Activated T-helper 1 cell treated with anti-CD3 and anti-CD28 coated beads, Interleukin-2, amount 50 U/mL, for 16 hours (primary cell): ENCODE measurements at places on chromosomes 2 and 18.
A peak's percentile ranks its signal among the peaks of the same experiment; 100 is the strongest.

DNA sequence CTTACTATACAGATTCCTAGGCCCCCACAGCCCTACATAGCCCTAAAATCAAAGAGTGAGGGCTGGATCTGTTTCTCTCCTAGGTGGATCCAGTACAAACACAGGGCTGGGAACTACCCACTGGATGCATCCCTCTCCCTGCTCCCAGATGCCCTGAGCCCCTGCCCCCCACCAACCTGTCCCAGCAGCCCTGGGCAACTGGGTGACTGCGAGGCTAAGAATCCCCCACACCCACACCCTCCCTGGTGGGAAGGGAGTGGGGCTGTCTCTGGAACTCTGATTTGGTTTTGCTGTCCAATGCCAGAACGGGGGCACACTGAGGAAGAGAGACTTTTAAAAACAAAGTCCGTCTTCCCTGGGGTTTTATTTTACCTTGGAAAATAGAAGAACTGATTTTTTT is 113.1 kb downstream of the SMAD7 start:
- no peak for DNase-seq

DNA sequence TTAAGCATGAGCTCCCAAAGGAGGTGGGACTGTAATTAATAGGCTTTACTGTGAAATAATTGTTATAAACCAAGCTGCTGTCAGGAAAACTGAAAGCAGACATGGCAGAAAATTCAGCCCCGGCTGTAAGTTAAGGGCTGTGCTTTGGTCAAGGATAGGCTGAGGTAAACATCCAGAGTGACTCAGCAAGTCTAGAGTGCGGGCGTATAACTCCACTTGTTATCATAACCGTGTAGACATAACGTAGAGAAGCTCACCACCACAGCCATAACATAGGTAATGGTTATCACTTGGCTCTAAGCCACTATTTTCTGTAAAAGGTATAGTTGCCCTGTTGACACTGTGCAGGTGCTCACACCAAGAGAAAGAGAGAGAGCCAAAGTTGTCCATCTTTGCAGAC is 316.8 kb downstream of the DCDC2C start:
- DNase-seq: no peak

DNA sequence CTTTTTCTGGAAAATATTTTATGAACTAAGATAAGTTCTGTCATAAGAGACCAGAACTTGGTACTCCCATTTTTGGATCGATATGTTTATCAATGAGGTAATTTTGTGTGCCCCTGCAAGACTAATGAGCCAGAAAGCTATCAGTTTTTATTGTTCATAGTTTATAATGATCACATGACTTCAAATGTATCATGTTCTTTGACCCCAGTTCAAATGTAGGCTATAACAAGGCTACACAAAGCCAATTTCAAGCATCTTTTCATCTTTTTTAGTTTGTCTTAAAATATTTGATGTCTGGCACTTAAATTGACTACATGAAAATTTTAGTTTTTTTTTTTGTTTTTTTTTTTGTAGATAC is 35.3 kb downstream of the RALB start:
- DNase-seq: no peak

GRCh38 chr18:9475643-9476591 is 604 bp downstream of the RALBP1 start:
- peak; percentile 23 for DNase-seq

GRCh38 chr2:11790228-11790627 is 43.8 kb downstream of the LPIN1 start:
- no peak for DNase-seq

- DNase-seq: no peak
Measured at GRCh38 chr2:196989496-196989895, 63.0 kb upstream of the PGAP1 start.

- DNase-seq: no peak
Measured at GRCh38 chr2:190099890-190100697, 37.6 kb upstream of the MSTN start.

- no peak for DNase-seq
Measured at GRCh38 chr2:167988296-167988695, 259.1 kb downstream of the STK39 start.

DNA sequence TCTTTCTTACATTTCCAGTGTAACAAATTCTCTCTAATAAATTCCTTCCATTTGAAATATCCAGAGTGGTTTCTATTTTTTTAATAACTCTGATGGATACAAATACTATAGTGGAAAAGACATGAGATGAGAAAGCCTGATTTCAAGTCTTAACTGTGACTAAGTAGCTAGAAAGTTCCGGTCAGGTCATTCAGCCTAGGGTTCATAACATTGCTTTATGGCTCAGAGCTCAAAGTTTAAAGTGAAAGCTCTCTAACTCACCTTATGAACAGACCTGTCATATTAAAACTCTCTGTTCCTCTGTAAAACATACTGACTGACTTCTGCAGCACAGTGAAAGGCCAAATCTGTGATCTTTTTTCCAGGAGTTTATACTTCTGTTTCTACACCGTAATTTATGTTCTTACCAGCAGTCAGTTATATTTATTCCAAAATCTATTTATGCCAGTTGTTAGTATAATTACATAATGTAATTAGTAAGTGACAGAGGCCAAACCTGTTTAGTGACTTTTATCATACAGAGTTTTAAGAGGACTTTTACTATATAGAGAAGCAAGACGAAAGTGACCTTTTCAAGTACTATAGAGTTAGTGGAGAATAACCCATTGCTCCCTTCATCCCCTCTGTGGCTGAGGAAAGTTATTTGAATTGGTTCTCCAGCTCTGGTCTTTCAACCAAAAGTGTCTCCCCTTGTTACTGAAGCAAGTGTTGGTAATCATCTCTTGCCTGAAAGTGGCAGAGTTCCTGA is 118.8 kb upstream of the PDE1A start:
- DNase-seq: no peak

GRCh38 chr2:18262601-18263000 is 297.9 kb downstream of the RDH14 start:
- DNase-seq: no peak

DNA sequence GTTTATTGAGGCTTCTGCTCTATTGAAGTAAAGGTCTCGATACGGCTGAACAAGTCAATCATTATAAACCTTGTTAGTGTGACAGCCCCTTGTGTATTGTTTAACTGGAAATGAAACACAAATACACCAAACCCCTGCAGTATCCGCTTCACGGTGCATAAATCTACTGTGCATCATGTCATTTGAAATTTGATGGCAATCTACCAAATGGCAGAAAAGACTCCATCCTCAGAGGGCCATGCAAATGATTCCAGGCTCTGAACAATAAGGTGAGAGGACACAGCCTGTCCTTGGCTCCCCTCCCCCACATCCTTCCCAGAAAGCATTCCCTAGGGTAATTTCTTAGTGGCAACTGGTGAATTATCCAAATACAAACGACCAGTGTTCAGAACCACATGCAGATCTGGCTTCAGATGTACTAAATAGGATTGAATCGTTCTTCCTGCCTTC is 80.6 kb downstream of the ADCYAP1 start:
- DNase-seq: no peak

- DNase-seq: no peak
Measured at GRCh38 chr2:162524849-162525248, 180.9 kb downstream of the GCA start.

- DNase-seq: peak; percentile 21
Measured at GRCh38 chr2:54838585-54839035, 115.1 kb downstream of the EML6 start.

GRCh38 chr18:11339188-11339775 is 189.9 kb upstream of the PIEZO2 start:
- no peak for DNase-seq

DNA sequence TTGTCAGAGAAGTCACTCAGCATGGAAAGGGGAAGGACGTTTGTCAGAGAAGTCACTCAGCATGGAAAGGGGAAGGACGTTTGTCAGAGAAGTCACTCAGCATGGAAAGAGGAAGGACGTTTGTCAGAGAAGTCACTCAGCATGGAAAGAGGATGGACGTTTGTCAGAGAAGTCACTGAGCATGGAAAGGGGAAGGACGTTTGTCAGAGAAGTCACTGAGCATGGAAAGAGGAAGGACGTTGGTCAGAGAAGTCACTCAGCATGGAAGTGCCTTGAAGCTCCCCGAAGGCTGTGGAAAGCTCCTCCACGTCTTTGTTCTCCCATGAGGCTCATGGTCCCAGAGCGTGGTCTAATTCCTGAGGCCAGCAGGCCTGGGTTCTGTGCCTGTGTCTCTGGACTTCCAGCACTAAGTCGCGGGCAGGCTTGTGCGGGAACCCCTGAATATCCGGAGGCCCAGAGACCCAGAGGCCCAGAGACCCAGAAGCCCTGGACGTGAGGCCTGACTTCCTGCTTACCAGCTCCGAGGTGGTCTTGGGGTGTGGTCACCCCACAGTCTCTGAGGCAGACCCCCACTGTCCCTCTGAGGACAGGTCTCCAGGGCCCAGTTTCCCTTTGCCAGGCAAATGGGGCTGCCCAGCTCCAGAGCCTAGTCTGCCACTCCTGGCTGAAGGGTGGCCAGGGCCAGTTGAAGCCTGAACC is 70.4 kb upstream of the TWIST2 start:
- no peak for DNase-seq

DNA sequence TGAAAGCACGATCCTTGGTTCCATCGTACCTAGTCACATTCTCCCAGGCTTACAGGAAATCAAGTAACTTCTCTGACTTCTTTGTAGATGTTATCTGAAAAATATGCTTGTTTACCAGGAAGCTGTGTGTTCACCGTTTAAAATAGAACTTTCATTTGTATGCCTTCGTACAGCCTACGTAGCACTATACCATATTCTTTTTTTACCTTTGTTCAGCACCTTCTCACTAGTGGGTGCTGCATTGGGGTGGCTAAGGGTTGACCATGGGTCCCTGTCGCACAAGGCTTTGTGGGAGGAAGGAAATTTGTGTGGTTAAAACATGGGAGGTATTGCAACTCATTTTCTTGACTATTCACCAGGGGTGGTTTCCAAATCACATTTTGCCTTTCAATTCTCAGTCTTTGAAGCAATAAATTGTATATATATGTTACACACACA is 16.6 kb downstream of the MALT1 start:
- peak; percentile 23 for DNase-seq

DNA sequence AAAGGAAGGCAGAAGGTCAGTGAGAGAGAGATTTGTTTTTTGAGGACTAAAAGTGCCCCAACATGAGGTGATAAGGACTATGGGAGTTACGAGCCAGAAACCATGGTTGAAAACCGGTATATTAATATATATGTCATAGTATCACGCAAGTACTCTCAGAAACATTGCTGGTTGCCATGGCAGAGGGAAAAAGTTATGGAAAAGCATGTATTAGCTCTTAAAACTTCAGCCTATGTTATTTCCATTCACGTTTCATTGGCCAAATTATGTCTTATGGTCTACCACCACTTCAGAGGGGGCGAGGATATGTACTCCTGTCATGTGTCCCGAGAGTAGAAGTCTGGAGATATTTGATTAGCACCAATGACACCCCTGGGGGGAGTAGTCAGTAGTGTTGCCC is 125.9 kb downstream of the LTBP1 start:
- no peak for DNase-seq

- DNase-seq: no peak
Measured at GRCh38 chr2:43927442-43927841, 68.3 kb downstream of the LRPPRC start.

GRCh38 chr18:3246635-3247239 is 864 bp upstream of the MYL12A start:
- DNase-seq: no peak

GRCh38 chr2:120224735-120225548 is 1.7 kb upstream of the TMEM185B start:
- DNase-seq: no peak

- no peak for DNase-seq
Measured at GRCh38 chr2:43032213-43033015, 194.0 kb downstream of the ZFP36L2 start.

- DNase-seq: no peak
Measured at GRCh38 chr2:218290316-218291261, 1.7 kb downstream of the TMBIM1 start.

DNA sequence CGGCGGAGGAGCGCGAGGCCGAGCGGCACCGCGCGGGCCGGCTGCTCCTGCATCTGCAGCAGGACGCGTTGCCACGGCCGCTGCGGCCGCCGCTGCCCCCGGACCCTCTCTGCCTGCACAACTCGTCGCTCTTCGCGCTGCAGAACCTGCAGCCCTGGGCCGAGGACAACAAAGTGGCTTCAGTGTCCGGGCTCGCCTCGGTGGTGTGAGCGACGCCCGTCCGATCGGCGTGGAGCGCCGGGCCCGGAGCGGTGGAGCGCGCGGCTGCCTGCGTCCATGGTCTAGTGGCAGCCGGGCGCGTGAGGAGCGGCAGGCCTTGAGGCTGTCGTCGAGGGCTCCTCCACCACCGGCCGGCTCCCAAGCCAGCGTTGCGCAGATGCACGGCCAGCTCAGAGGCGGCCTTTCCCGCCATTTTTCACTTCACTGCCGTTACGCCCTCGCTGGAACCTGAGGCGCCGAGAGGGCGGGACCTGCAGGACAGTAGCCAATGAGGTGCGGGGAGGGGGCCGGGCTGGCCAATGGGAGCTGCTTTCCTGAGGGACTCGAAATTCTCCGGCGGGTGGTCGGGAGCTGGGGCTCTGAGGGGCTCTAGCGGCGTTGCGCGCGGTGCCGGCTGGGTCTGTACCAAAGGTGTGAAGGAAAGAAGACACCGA is 1.9 kb downstream of the TLX2 start:
- peak; percentile 61 for DNase-seq

- DNase-seq: no peak
Measured at GRCh38 chr2:45005261-45006002, 3.8 kb downstream of the SIX2 start.

DNA sequence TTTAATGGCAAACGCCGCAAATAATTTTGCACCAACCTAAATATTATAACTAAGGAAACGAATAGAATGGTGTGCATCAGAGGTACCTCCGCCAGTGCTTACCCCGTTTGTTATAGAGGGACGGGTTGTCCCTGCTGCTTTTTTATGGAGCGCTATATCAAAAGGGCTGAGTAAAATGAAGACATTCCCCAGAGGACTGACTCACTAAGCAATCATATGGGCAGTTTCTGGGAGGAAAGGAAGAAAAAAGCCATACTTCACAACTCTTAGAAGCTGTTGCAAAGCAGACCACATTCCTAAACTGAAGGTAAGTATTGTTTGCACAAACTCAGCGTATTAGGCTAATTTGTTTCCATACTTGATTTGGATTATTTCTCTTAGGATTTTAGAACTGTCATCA is 12.9 kb downstream of the ID2 start:
- DNase-seq: no peak

- no peak for DNase-seq
Measured at GRCh38 chr2:45303417-45304202, 294.4 kb upstream of the SIX2 start.

DNA sequence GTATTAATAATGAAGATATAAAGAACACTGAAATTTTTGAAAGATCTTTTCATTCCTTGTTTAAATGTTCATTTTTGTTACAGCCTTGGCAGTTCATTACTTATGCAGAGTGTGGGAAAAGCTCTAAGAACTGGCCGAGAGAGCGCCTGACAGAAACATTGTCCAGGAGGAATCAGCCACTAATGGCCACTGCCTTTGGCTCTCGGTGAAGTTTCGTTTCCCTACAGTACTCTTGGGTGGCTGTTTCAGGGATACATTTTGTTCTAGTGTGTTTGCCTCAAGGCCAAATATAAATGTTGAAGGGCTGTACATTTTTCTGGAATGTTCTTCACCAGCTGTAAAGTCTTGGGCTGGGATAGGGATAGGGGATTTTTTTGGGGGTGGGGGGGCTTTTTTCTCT is 10.7 kb downstream of the SPTBN1 start:
- no peak for DNase-seq

GRCh38 chr2:179692043-179692442 is 169.4 kb downstream of the ZNF385B start:
- DNase-seq: no peak

GRCh38 chr18:9734189-9734588 is 26.1 kb downstream of the RAB31 start:
- no peak for DNase-seq

- DNase-seq: no peak
Measured at GRCh38 chr2:109364217-109364616, 235.2 kb downstream of the SH3RF3 start.
